ENCODE measurements at places on chromosomes 7 and 10.

GRCh38 chr10:43360086-43360485, 11.3 kb upstream of the FXYD4 start:
- no peak for DNase-seq

- DNase-seq: no peak
Measured at GRCh38 chr7:124532166-124532565, 233.4 kb downstream of the GPR37 start.

GRCh38 chr7:3042861-3043489, 692 bp downstream of the CARD11 start:
- peak; percentile 52 for DNase-seq

- no peak for DNase-seq
Measured at GRCh38 chr7:44063894-44064651, 1.3 kb downstream of the PGAM2 start.

DNA sequence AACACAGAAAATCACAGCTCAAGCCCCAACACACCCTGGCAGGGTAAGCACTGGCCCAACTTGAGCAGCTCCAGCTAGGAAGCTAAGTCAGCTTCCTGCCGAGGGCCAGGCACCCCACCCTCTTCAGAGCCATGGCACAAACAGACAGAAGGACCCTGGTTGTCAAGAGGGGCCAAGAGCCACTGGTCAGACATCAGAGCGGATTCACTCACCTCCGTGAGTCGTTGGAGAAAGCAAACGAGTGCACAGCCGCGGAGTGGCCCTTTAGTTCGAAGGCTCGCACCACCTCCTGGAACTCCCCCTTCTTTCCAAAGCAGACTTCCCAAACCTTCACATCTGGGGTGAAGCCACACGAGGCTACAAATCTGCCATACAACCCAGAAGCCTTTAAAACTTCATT, 7.4 kb downstream of the TBL2 start:
- DNase-seq: no peak

DNA sequence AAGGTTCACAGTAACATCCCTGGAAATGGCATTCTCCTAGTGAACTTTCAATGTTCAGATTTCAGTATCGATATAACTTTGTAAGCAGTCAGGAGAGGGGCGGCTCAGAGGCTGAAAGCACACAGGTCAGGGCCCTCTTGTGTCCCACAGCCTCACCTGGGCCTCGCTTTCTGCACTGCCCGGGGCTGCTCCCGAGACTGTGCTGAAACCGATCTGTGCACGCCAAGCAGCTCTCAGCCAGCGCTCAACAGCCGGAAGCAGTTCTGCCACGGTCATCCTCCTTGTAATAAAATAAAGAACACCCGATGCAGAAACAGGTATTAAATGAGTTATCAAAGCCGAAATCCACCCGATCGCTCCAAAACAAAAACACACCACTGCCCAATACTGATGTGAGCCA, 106.0 kb downstream of the DIP2C start:
- no peak for DNase-seq

GRCh38 chr10:50395271-50395670, 144.0 kb upstream of the ASAH2 start:
- no peak for DNase-seq

- no peak for DNase-seq
Measured at GRCh38 chr10:79072994-79073645, 4.4 kb downstream of the ZMIZ1 start.

DNA sequence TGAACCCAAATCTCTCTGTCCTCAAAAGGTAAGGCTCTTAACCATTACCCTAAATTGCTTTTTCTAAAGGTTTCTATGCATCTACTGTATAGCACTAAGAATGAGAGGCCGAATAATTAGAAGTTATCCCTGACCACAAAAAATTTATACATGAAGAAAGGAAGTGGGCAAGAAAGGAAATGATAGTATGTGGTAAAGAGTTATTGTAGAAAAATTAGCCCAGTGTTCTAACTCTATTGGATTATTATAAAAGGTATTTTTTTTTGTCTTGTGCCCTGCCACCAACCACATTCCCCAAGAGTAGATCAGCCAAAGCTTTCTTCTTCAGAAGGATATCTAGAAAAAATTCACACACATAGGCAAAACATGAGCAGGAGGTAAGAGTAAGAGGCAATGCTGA, 45.4 kb downstream of the DKK1 start:
- DNase-seq: no peak

- DNase-seq: no peak
Measured at GRCh38 chr7:21054427-21055112, 267.9 kb upstream of the SP8 start.

DNA sequence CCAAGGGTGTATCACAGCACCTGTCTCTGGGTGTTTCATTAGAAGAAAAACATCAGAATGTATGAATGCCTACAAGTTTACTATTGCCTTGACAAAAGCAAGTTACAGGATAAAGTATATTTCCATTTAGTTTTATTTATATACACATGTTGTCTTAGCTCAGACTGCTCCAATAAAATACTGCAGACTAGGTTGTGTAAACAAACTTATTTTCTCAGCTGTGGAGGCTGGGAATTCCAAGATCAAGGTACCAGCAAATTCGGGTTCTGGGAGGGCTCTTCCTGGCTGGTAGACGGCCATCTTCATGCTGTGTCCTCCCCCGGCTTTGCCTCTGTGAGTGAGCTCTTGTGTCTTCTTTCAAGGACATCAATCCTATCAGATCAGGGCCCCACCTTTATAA, 77.1 kb upstream of the UNC5B start:
- DNase-seq: no peak

DNA sequence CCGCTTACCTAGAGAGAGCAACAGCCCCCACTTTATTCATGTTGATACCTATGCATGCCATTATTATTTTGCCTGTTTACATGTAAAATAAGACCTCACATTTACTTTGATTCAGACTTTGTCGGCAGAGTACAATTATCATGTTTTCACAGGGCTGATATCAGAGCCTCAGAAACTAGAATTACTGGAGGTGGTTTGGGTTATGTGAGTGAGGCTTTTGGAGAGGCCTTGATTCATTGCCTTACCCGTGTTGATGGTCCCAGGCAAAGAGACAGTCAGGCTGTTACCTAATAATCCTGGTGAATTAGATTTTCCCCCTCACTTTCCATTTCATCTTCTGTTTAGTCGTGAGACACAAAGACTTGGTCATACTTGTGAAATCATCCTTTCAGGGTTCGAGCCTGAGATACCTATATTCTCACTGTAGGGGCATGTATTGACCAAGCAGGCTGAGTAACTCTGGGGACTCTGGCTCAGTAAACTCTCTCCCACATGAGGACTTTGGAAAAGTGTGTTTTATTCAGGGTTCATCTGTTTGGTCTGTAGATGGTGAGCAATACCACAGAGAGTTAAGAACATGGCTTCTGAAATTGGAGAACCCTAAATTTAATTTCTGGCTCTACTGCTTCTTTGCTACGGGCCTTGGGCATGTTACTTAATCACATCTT, 150.9 kb downstream of the CELF2 start:
- no peak for DNase-seq

GRCh38 chr7:66207540-66207939, 2.4 kb downstream of the TPST1 start:
- no peak for DNase-seq

- no peak for DNase-seq
Measured at GRCh38 chr10:9301554-9301953, 1247.1 kb downstream of the GATA3 start.

GRCh38 chr10:125035136-125035535, 93.2 kb downstream of the ZRANB1 start:
- no peak for DNase-seq

DNA sequence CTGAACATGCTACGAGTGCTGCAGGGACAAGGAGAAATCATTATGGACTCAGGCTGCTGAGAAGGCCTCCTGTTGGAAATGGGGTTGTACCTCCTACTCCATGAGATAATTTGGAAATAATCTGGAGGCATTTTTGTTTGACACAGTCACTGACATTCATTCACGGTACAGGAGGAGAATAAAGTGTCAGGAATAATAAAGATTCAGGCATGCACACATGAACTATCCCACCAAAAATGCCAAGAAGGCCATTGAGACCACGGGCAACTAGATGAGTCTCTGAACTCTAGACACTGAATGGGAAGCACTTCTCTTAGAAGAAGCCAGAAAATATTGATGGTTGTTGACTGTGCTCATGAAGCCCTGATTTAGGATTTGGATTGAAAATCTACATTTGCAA, 220.9 kb upstream of the HABP2 start:
- DNase-seq: no peak

DNA sequence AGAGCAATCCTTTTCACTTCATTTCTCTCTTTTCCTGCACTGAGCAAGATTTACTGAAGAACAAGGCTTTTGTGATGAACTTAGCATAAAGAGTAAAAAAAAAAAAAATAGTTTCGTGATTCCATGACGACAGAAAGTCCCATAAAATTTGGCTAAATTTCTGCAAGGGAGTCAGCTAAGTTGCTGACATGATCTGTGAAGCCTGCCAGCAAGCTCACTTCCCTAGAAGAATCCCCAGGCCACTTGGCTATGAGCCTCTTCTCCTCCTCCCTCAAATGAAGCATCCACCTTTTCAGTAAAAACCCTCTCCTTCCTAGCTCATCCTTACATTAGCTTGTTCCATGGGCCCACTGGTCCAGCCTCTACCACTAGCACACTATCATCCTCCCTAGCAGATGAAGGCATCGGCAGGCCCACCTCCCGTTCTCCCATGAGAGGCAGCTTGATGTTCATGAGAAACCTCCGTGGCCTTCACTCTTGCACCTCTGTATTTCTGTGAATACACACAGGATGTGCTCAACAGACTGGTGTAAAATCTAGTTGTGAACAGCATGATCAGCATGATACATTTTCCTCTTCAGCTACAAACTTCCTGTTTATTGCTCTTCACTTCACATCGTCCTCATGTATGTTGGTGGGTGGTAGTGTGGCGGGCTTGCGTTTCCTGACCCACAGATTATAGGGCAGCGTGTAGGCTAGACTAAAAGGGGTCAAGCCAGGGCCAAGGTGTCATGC, 30.9 kb downstream of the GIMAP8 start:
- DNase-seq: no peak
